LoVo (cell line): ENCODE measurements at places on chromosomes 6 and 20.

- peak; percentile 62 for DNase-seq
Observed at GRCh38 chr6:56802584-56802983, 152.3 kb upstream of the BEND6 start.

GRCh38 chr6:98777762-98778161 lies 56.6 kb upstream of the POU3F2 start:
- no peak for DNase-seq

- no peak for DNase-seq
Observed at GRCh38 chr6:37032239-37032638, 26.8 kb downstream of the FGD2 start.

GRCh38 chr6:106757722-106758467 lies 128.5 kb downstream of the QRSL1 start:
- DNase-seq = no peak

DNA sequence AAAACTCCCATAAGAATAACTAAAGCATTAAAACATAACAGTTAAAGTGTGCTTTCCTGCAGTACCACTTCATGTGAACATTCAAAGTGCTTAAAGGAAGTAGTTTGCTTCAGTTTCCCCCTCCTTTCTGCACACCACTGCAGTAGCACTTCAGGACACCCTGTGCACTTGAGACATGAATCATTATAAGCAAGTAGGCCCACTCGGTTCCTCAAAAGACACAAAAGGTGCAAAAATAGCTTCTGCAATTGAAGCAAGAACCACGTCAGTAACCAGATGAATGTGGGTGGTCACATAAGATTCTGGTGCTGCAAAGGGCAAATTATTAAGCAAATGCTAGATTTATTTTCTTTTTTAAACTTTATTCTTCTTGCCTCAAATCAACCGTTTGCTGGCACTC lies 160.6 kb downstream of the HIVEP2 start:
- DNase-seq = no peak

GRCh38 chr20:23605867-23606651 lies at the start of gene CST9:
CST9 (minus strand) TSS chr20:23605917; CDS start chr20:23605864, 53 bp downstream.
- DNase-seq = no peak

- DNase-seq = no peak
Observed at GRCh38 chr6:2194643-2195042, 50.8 kb downstream of the GMDS start.

DNA sequence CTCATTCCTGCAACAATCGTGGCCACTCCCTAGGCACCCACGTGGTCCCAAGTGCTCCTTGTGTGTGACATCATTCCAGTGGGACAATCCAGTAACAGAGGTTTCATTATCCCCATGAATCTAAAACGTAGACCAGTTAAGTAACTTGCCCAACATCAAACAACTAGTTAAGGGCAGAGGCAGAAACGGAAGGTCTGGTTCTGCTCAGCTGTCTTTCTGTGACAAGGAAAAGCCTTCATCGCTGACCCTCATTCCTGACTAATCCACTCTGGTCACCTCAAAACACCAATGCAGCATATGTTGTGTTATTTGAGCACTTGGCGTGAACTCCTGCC lies 261.4 kb upstream of the JARID2 start:
- DNase-seq = no peak

- no peak for DNase-seq
Observed at GRCh38 chr6:11711984-11712711, 66.5 kb downstream of the ADTRP start.

GRCh38 chr6:36986704-36987047 lies 680 bp upstream of the MTCH1 start:
- no peak for DNase-seq

DNA sequence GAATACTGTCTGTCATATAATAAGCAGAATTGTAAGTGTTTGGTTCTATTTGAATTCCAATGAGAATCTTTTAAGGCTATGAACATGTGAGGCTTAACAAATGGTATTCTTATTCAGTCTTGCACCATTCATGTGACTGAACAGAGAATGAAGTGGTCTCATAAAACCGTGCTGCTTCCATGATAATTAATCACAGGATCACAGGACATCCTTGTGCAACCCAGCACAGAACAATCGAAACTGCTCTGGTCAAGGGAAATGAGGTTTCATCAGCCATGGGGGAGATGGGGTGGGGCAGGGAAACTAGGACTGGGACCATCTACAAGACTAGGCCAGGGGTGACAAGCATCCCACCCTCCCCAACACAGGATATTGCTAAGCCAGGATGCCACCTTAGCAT lies 6.0 kb downstream of the PPIL6 start:
- no peak for DNase-seq

- DNase-seq = no peak
Observed at GRCh38 chr6:106087548-106088325, 1.6 kb downstream of the PRDM1 start.

DNA sequence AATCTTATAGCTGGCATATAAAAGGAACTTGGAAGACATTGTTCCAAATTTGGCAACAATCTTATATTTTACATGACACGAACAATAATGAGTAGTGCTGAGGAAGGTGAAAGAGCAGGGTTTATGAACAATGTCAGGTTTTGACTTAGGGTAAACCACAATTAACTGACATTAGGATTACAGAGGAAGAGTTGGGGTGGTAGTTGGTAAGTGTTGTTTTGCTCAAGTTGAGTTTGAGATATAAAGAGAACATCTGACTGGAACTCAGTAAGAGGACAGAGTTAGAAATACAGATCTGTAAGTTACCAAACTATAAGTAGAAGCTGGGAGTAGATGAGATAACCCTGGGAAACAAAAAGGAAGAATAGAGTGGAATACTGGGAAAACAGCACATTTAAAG lies 15.1 kb downstream of the RTN4IP1 start:
- no peak for DNase-seq

DNA sequence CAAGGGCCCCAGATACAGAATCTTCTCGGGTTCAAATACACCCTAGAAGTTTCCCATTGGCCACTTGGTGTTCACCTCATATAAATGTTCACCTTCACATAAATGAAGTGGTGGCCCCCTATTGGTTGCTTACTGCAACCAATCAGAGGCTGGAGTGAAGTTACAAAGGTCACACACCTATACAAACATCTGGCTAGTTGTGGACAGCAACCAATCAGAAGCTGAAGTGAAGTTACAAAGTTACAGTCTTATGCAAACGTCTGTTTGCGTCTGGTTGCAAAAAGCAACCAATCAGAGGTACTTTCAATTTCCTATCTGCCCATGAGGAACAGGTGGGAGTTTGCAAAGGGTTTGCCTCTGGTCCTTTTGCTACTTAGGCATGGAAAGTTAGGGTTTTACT lies 206.5 kb upstream of the BMP2 start:
- DNase-seq = peak; percentile 5

GRCh38 chr20:46965477-46965876 lies 70.8 kb downstream of the EYA2 start:
- no peak for DNase-seq

DNA sequence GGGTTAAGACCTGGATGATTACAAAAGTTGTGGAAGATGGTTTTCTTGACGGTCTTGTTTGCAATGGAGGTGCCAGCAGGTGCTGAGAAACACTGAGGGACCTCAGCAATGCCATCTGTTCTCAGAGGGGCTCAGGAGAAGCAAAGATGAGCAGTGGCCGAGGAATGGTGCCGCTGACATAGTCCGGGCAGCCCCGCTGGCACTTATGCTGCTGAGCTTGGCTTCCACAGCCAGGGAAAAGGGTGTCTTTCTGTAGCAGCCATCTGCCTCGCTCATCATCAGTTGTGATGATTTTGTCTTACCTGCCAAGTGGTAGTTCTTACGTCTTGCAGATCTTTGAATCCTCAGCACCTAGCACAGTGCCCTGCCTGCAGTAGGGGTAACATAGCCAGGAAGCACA lies 55.7 kb downstream of the PPP1R14C start:
- DNase-seq = no peak

- no peak for DNase-seq
Observed at GRCh38 chr20:50799890-50800550, 5.2 kb downstream of the BCAS4 start.
